ENCODE measurements at places on chromosomes 7 and 10.

- peak; percentile 51 for DNase-seq
These were observed 56.9 kb downstream of the NEUROG3 start for GRCh38 chr10:69516316-69516715.

DNA sequence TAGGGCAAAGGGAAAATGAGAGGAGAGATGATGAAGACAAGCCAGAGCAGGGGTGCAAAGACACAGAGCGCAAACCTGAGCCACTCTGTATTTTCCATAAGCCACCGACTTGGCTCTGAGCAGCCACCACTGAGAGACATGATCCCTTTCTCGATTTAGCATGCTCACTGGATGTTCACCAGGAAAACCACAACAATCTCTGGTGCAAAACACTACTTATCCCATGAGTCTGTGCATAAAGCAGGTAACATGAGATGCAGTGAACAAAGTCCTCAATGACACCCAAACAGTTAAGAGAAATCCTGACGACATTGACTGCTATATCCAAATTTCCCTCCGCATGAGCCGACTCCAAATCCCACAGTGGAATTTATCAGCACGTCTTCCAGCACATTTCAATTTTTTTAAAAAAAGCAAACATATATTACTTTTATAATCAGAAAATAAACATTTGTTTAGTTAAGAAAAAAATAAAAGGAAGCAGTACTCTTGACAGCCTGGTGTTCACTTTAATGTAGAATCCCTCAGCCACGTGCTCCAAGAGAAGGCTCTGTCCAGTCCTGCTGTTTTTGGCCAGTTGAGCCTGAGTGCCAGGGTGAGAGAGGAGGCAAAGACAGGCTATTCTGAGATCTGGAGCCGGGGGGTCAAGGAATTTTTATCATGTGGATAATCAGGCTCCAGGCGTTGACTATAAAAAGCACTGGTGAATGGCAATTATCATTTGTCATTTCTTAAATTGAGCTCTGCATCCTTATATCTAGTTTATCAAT is 238.4 kb downstream of the KCNMA1 start:
- DNase-seq, result no peak

- DNase-seq, result no peak
These were observed 7.0 kb downstream of the NAT16 start for GRCh38 chr7:101172854-101173751.

DNA sequence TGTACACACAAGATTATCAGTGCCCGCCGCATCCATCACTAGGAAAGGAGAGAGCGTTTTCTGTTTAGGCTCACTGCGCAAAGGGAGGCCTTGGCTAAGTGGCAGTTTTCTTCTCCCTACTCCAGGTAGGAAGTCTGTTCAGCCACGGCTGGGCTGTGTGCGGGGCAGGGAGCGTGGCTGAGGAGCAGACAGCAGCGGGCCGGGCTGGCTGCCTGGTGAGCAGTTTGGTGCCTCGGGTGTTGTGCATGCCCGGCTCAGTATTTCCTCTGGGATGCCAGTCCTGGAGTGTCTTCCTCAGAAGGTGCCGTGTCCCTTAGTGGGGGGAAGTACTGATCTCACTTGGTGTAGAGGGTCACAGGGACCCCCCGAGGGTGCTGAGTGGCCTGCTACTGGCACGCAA is 114.4 kb downstream of the NT5C2 start:
- no peak for DNase-seq

- no peak for DNase-seq
These were observed 193.0 kb upstream of the DPP6 start for GRCh38 chr7:153859239-153859638.

- no peak for DNase-seq
These were observed 692.1 kb downstream of the DNAJB9 start for GRCh38 chr7:109261781-109262180.

DNA sequence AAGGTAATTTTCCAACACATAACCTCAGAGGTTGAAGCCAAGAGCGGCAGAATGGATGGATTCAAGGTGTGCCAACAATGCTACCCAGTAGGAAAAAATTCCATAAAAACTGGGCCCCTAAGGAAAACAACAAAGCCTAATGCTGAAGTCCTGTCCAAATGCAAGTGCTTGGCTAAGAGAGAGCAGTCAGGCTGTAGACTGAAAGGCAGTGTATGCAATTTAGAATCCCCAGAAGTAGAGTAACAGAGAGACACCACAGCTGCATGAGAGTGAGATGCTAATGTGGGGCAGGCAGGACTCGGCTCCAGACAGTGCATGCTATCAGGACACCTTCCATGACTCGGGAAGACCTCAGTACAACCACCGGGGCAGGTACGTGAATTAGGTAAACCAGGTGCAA is 124.5 kb downstream of the ZFAND4 start:
- DNase-seq, result peak; percentile 89
